Stimulated activated CD8-positive, alpha-beta memory T cell treated with anti-CD3 and anti-CD28 coated beads, Interleukin-4, amount 100 ng/mL, for 4 hours (primary cell): ENCODE measurements at places on chromosomes 5 and 9.

DNA sequence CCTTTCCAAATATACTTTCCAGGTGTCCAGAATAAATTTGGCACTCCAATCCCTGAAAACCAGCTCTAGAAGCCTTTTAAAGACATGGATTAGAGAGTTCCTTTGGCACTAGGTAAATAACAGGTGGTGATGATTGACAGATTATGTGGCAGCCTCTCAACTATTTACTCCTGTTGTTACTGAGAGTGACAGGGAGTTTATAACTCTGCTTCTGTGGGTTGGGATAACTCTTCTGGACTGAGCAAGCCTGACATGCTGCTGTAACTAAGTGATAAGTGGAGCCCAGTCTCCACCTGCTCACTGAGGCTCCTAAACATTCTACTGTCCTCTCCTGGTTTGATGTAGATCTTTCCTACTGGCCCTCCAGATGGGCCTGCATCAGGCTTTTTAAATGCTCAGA, 693.2 kb upstream of the FTMT start:
- no peak for DNase-seq

DNA sequence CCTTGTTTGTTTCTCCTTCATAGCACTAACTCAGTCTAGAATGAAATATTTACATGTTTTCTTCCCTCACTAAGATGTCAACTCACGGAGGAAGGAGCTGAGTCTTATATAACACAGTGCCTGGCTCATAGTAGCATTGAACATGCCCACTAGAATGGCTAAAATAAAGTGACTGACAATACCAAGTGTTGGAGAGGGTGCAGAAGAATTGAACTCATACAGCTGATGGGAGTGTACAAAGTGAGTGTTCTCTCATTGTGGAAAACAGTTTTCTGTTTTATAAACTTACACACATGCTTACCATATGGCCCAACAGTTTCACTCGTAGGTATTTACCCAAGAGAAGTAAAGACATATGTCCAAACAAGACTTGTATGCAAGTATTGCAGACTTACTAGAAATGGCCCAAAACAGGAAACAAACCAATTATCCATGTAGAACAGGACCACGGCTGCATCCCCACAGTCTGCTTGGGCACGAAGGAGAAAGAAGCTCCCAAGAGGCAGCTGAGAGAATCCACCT, 87.5 kb downstream of the PPARGC1B start:
- DNase-seq = no peak

DNA sequence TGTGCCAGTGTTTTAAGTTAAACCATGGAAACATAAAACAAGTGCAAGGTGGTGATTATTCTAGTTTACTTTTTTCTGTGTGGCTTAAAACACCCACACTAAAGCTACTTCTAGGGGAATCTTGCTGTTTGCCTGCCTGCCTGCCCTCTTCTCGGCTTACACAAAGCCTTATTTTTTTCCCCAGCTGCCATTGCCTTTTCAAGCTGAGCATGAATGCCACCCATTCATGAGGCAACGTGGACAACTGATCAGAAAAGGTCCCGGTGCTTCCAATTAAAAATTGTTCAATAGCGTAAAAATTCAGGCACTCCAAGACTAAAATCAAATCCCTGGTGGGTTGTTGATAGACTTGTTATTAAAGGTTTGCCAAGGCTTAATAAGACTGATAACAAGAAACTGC, 401.4 kb downstream of the TMEM161B start:
- no peak for DNase-seq

DNA sequence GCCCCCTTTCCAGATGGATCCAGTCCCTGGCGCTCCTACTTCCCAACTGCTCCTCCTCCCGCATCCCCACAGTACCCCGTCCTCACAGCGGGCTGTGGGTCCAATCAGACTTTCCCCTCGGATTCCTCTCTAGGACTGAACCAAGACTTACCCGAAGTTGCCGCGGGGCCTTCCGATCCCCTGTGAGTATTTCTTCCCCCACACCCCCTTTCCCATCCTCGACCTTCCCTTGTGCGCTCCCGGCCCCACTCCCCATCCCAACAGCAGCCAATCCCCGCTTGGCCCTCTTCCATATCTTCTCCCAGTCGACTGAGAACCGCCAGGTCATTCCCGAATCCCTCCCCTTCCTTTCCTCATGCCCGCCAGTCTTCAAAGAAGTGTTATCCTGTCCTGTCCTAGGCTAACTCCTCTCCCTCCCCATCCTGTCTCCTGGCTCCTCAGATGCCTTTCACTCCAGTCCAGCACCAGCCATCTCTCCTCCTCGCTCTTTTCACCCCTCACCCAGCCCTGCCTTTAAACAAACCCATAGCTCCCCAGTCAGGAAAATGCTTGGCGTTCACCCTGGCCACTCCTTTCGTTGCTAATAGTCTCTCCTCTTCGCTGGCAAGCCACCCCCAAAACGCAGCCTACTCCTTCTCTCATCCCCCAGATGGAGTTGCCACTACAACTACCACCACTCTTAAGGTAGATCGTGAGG, 646 bp downstream of the SWI5 start:
- DNase-seq = no peak

GRCh38 chr9:108996643-108997042, 16.7 kb downstream of the CTNNAL1 start:
- DNase-seq = no peak

- DNase-seq = no peak
Observed at GRCh38 chr9:20184541-20184940, 395.7 kb upstream of the SLC24A2 start.

GRCh38 chr9:4116723-4117460, 183.0 kb downstream of the GLIS3 start:
- DNase-seq = no peak

DNA sequence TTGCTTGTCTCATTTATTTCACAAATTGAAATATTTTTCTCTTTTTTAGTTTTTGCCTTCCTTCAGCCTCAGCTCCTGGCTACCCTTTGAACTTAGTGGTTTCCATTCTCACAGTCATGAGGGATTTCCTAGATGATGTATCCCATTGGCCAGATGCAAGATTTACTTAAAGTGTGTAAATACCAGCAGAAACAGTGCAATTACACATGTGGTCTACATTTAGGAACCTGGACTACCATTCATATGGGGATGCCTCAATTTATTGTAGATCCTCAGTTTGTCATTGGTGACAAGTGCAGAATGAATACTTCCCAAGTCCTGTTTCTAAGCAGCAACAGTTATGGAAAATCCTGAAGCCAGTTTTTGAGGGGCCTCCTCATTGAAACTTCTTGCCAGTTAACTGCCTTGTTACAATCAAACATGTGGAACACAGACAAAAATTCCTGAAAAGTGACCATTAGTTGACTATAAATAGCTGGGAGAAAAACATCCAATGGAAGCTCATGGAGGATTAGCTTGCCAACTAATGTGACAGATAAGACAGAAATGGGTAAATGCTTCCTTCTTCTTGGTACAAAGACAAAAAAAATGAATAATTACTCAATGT, 113.6 kb upstream of the FER start:
- no peak for DNase-seq

DNA sequence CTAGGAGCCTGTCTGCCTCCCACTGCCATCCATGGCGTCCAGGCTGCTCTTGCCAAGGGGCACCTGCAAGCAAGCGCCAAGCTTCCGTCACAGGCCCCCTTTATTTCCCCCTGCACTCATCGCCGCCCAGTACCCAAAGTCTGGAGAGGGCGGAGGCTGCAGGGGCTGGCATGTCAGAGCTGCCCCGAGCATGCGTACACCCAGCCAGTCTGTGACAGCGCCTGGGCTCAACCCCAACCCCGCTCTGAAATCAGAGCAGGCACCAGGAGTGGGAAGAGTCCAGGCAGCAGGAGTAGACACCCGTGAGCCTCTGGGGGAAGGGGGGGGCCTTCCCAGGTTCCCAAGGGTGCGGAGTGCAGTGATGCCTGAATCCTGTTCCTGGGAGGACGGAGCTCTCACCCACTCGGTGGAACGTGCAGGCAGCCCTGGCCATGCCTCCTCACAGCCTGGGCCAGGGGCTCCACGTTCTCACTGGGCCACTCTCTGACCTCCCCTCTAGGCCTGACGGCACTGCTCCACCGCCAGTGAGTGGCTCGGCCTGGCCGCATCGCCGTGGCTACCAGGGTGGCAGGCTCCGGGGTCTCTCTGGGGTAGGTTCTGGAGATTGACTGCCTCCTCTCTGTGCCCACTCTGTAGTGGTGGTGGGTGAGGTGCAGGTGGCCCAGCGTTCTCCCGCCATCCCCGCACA, 469.0 kb downstream of the CDH9 start:
- no peak for DNase-seq

DNA sequence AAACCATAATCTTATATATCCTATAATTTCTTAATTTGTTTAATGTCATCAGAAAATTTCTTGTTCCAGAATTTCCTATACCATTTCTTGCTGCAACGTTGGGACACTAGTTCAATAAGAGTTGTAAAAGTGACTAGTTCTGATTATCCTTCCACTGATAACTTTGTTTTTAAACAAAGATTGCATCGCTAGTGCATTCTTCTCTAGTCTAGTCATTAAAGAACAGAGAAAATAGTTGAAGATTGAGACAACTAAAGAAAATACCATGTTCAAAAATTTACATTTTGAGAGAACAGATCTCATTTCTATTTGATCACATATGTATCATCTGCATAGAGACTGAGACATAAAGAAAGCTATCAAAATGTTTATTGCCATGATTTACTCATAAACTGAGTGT, 1888.2 kb downstream of the EFNA5 start:
- no peak for DNase-seq

DNA sequence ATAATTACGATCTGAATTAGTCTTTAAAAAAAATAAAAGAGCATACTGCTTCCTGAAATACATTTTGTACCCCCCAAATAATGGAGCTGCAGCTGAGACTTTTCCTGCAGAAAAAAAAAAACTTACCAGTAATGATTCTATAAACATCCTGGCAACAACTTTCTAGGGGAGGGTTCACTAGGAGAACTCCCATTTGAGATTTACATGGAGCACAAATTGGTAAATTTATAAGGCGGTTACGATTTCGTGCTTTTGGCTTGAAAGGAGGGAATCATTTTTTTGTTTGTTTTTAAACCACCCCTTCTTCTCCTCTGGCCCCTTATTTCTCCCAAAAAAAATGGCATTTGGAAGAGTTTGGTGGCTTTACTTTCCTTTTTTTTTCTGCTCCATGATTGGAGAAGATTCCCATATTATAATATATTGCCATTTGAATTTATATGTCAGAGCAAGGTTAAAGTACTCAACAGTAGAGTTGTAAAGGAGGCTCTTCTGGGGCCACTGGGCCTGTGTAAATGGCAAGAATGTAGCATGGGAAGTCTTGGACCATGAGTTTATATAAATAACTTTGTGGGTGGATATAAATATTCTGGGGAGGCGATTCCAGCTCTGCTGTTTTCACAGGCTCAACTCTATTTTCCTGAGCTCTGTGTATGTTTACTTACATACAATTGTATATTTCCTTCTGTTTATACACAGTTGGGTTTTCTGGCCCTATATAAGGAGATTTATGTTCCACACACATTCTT, 159.9 kb downstream of the CSNK1G3 start:
- no peak for DNase-seq

GRCh38 chr5:68243681-68244080, 28.1 kb downstream of the PIK3R1 start:
- DNase-seq = no peak

GRCh38 chr5:58469896-58470295, 10.0 kb upstream of the PLK2 start:
- DNase-seq = no peak

DNA sequence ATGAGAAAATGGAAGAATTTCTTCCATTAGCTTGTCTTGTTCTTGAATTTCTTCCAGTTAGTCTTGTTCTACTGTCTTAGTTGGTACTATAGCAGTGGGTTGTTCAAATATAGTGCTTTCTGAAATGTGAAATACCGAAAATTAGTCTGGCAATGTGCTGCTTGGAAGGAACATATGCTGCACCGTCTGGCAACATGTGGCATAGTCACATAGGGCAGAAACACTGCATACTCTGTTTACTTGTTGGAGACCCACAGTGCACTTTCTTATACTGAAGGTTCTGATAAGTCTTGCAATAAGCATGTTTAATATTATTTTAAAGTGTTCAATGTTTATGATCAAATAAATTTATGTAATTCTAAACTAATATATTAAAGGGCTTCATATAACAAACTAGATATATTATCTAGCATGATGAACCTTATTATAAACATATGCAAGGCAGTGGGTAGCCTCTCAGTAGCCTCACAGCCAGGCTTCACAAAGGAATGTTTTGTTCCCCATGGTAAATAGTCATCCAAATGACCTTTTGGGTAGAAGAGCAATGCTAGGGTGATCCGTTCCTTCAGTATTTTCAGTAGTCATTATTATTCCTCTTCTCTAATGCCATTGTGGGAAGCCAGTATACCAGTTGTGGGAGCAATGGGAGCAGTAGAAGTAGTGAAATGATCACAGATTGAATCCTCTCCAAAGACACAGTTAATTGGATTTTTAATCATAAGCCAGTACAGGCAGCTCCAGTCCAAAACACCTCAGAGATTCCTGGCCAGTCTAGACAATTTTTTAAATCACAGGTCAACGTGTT, 1106.7 kb downstream of the DTWD2 start:
- no peak for DNase-seq
